Myometrial cell (primary cell): ENCODE measurements at places on chromosomes 6 and 20. TPM values are rescaled to one million over a fixed set of nuclear protein-coding genes. Genes with fewer than 3 reads are reported as not detected.

BFSP1 gene
- 2.0 and 2.3 TPM in 2 replicates for total RNA-seq

OR2H2 gene
- total RNA-seq = not detected in 2 replicates

ZHX3 gene
- 21.6 and 24.8 TPM in 2 replicates for total RNA-seq

SLC22A7 gene
- not detected in 2 replicates for total RNA-seq

TTBK1 gene
- total RNA-seq = not detected in 2 replicates

C6orf141 gene
- total RNA-seq = 7.5 and 7.6 TPM in 2 replicates

NHLRC1 gene
- total RNA-seq = 0.29 and 2.1 TPM in 2 replicates

PSORS1C1 gene
- 0.18 TPM in 1 of 2 replicates, not detected in the other for total RNA-seq

MCCD1 gene
- total RNA-seq = not detected in 2 replicates

CFAP206 gene
- total RNA-seq = 0.29 and 0.53 TPM in 2 replicates

MYCT1 gene
- not detected in 2 replicates for total RNA-seq

RBPJL gene
- total RNA-seq = not detected in 2 replicates

BMP7 gene
- not detected in 2 replicates for total RNA-seq

MACROD2 gene
- total RNA-seq = not detected in 2 replicates

DLL1 gene
- under 0.01 TPM in 1 of 2 replicates, not detected in the other for total RNA-seq

LPA gene
- not detected in 2 replicates for total RNA-seq

ESR1 gene
- 0.86 and 1.6 TPM in 2 replicates for total RNA-seq

CD40 gene
- total RNA-seq = 6.7 and 11.8 TPM in 2 replicates

SYTL3 gene
- total RNA-seq = 3.2 and 3.5 TPM in 2 replicates

SLC26A8 gene
- total RNA-seq = not detected in 2 replicates

RTF2 gene
- total RNA-seq = 92.3 and 93.1 TPM in 2 replicates

BAG2 gene
- total RNA-seq = 21.6 and 23.7 TPM in 2 replicates

DNAAF9 gene
- total RNA-seq = 9.8 and 12.2 TPM in 2 replicates

CHRNA4 gene
- not detected in 2 replicates for total RNA-seq

GSTA2 gene
- not detected in 2 replicates for total RNA-seq

RSPO4 gene
- not detected in 2 replicates for total RNA-seq

HLA-DRA gene
- total RNA-seq = not detected in 2 replicates

STX11 gene
- under 0.01 and 0.71 TPM in 2 replicates for total RNA-seq

SAMD3 gene
- 0.58 and 0.89 TPM in 2 replicates for total RNA-seq

MOXD1 gene
- total RNA-seq = 24.2 and 31.2 TPM in 2 replicates

MAP1LC3A gene
- total RNA-seq = 30.8 and 39.5 TPM in 2 replicates

RAB44 gene
- not detected in 2 replicates for total RNA-seq
